ENCODE measurements at places on chromosomes 3 and 15.

- no peak for DNase-seq
Observed at GRCh38 chr3:156608601-156609514, 53.9 kb upstream of the SSR3 start.

DNA sequence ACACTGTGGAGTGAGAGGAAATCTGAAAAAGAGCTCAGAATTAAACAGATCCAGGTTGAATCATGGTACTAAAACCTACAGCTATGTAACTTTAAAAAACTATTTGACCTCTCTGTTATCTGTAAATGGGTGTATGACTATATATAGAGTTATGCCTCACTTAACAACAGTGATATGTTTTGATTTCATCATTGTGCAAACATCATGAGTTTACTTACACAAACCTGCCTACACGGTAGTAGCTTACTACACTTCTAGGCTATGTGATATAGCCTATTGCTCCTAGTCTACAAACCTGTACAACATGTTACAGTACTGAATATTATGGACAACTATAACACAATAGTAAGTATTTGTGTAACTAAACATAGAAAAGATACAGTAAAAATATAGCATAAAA is 191.6 kb upstream of the MEIS2 start:
- no peak for DNase-seq

GRCh38 chr3:48915296-48915695 is 3.3 kb upstream of the ARIH2 start:
- no peak for DNase-seq

DNA sequence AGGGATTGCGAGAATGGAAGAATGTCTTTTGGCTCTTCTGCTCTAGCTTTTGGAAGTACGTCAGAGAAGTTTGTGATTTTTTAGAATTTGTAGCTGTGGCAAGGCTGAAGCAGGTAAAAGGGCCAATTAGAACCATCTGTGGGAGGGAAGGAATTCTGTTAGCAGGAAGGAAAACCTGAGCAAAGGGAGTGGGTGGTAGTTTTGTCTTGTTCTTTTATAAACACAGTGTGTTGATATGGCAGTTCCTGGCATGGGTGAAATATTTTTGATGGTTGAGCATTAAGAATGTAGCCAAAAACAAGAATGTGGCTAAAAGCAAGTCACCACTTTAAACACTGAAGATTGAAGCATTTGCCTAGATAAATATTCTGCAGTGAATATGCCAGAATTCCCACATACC is 23.8 kb downstream of the DAG1 start:
- no peak for DNase-seq

DNA sequence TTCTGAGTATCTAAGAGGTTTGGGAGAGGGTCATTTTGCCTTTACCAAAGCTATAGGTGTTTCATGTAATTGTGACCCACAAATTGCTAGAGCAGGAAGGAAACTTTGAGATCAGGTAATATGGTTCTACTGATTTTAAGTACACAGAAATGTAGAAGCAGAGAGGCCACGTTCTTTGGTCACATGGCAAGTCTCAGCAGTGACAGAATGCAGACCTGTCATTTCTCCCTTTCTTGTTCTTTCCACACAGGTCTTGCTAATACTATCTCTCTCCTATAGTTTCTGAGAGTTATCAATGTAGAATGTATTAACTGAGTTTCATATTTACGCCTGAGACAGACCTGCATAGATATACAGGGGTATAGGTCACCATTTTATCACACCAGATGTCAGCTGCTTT is 10.9 kb upstream of the RTP1 start:
- no peak for DNase-seq

- no peak for DNase-seq
Observed at GRCh38 chr15:31473385-31474058, 146.9 kb downstream of the KLF13 start.

- DNase-seq = no peak
Observed at GRCh38 chr15:73518180-73518862, 75.4 kb downstream of the REC114 start.

- DNase-seq = no peak
Observed at GRCh38 chr15:96088650-96089049, 241.8 kb upstream of the NR2F2 start.

DNA sequence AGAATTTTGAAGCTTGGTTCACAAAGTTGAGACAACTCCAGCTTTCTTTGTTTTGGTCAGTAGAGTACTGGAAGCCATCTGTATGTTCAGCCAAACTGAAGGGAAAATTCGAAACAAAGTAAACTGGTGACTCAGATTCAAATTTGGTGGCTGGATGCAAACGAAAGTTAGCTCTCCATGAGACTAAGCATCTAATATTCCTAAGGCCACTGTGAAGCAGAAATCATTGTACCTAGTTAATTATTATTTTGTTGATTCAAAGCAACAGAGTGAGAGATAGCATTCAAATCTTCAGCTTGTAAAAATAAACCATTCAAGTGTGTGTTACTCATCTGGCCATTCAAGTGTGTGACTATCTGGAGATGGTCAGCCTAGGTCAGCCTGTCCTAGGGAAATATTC is 42.1 kb downstream of the NR2F2 start:
- DNase-seq = no peak

GRCh38 chr3:125022206-125022605 is 33.6 kb downstream of the HEG1 start:
- no peak for DNase-seq

GRCh38 chr3:157493627-157494550 is 9.3 kb downstream of the VEPH1 start:
- peak; percentile 82 for DNase-seq

DNA sequence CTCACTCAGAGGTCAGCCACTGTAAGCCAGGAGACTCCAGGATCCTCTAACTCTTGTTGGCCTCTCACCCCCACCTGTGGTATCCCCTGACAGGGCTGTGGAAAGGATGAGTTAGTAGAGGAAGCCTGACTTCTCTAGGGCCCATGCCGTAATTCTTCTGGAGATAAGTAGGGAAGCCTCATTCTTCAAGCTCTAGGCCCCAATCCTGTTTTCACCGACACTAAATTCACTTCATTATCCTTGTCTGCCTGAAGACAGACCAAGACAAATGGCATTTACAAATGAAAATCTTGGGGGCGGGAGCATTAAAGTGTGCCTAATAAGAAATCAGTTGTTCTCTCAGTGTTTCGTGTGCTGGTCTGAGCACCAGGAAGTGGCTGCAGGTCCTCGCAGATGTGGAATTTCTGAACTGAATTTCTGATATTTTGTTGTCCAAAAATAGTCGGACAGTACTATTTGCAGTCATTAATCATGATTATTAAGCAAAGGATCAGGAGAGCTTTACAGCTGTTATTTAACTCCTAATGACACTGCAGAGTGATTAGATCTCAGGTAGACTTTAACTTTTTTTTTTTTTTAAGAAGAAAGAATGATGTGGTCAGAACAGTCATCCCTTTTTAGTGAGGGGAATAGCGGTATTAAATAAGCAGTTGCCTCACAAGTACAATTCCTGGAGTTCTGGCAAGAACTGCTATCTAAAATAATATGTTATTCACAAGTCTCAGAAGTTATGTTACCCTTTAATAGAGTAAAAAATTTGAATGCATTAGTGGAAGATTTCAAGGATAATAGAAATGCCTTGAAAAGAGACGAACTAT is 58.4 kb downstream of the RBMS3 start:
- DNase-seq = no peak

GRCh38 chr3:14410106-14410502 is 7.7 kb downstream of the SLC6A6 start:
- DNase-seq = no peak

- DNase-seq = no peak
Observed at GRCh38 chr3:51779137-51779536, at the start of gene IQCF6. Gene IQCF6 (minus strand): TSS chr3:51779237. CDS start chr3:51779224, 13 bp downstream.

DNA sequence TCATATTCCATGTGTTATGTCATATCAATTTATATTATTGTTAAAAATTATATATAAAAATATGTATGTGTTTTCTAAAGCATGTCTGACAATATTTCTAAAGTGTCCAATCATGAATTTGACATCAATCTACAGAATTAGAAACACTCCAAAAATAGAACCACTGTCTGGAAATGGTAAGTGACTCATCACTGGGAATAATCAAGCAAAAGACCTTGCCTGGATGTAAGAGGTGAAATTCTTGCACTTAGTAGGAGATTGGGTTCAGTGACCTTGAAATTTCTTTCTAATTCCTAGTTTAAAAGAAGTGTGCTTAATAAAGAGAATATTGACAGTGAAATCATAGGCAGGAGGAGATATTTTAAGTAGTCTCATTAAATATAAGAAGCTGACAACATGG is 188.8 kb downstream of the ZNF385D start:
- peak; percentile 45 for DNase-seq

- DNase-seq = peak; percentile 62
Observed at GRCh38 chr3:78659386-78659987, 1108.3 kb downstream of the ROBO1 start.

DNA sequence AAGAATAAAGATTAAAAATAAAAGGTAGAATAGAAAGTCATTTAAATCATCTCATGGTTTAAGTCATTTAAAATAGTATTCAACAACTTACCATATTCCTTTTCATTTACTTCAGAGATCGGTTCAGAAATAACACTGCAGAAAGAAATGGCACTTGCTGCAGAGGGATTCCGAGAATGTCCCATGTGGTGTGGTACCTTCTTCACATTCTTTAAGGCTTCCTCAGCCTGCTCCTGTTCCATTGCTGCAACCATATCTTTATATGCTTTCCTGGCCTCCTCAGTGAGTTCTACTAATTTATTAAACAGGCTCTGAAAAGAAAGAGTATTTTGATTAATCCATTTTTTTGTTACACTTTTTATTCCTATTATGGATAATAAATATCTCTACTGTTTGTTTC is 32.6 kb upstream of the SHC4 start:
- DNase-seq = no peak

GRCh38 chr15:87207990-87208580 is 1048.5 kb downstream of the NTRK3 start:
- DNase-seq = peak; percentile 3

GRCh38 chr15:33706173-33706572 is 262.1 kb upstream of the CHRM5 start:
- DNase-seq = no peak

- peak; percentile 67 for DNase-seq
Observed at GRCh38 chr15:92625251-92625980, 30.2 kb downstream of the FAM174B start.

DNA sequence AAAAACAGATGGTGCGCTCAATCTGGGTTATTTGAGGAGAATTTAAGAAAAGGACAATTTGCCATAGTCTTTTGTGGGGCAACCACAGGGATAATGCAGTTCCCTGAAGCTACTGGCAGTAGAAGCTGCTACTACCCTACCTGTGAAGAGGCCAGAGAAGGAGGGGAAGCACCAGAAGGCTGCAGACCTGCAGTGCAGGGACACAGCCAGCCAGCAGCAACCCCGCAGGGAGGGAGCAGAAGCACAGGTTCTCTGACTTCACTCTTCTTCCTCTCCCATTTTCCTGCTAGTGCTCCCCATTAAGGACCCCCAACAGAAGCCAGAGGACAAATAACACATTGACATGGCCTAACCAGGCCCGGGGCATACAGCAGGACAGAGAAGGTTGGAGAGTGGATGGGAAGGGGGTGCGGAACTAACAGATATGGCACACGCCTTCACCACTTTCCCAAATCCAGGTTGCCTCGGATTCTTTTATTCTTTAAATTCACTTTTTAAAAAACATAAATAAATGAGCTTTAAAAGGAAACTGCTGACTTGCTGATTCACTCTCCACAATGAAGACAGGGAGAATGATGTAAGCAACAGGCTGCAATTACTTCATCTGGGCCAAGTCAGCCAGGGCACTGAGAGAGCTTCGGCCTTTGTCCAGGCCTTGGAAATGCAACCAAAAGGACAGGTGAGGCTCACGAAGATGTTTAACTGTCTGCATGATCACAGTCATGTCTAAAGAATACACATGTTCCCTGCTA is 30.1 kb downstream of the POPDC2 start:
- DNase-seq = peak; percentile 85

DNA sequence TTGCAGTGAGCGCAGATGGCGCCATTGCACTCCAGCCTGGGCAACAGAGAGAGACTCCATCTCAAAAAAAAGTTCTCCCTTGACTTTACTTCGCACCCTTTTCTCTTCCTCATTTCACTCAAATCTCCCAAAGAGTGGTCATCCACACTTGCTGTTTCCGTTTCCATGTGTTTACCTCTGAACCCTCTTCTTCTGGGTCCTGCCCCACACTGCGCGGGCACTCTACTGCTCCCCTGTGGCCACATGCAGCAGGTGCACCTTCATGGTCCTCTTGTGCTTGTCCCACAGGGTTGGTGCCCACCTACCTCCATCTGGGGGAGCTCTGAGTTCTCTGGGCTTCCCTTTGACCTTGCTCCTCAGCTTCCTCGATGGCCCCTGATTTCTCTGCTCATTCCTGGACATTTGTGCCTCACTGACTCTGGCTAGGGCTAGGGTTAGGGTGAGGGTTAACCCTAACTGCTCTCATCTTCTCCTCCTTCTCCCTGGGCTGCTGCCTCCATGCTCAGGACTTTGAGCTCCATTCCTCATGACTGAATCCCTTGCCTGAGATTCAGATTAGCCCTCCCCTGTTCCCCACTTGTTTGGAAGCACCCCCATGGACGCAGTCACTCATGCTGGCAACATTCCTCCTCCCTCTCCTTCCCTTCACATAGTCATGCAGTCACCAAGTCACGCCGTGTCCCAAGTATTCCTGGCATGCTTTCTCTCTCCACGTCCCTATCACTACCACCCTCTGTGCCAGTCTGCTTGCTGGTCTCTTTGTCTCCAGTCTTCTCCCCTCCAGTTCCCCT is 26.6 kb upstream of the KY start:
- no peak for DNase-seq

- DNase-seq = no peak
Observed at GRCh38 chr15:72764656-72765055, 18.9 kb downstream of the ADPGK start.

DNA sequence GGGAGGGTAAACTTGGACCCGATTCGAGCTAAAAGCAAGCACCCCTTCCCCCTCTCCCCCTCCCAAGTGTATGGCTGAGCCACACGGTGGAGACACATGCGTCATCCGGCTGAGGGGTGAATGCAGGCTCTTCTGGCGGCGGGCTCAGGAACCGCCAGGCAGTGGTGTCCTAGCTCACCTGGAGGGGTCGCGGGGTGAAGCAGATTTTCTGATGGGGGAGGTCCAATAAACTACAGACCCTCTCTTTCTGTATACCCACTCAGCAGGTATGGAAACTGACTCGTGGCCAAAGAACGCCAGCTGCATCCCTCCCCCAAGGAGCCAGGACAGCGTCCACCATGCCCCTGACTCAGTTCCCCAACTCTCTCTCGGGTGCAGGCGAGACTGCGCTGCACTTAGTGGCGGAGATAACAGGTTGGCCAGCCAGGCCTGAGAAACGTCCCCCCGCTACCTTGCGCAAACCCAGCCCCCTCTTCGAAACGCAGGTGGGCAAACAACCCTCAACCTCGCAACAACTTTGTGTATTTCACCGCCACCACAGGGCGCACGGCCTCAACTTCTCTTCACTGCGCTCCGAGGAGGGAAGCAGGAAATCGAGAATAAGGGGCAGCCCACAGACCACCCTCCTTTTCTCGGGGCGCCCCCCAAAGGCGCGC is 1.3 kb downstream of the MAGI1 start:
- DNase-seq = peak; percentile 48

DNA sequence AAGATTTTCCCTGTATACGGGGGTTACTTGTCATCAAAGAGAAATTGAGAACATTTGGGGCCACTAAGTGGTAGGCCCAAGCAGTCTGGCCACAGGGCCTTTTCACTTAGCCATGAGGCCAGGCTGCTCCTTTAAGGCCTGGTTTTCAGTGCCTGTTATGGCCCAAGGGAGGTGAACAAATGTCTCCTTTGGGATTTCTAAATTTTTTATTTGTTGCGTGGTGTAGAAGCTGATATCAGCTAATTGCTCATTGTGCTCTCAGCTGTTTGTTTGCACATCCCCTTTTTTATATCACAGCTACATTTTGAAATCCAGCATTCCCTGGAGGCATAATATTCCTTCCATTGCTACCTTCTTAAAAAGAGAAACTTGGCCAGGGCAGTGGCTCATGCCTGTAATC is 48.5 kb downstream of the RLBP1 start:
- DNase-seq = peak; percentile 33

Data from fibroblast of mammary gland (primary cell).